ENCODE measurements at places on chromosomes 5 and 9.

GRCh38 chr5:177537389-177538361, 16.7 kb downstream of the FAM193B start:
- peak; percentile 70 for DNase-seq

DNA sequence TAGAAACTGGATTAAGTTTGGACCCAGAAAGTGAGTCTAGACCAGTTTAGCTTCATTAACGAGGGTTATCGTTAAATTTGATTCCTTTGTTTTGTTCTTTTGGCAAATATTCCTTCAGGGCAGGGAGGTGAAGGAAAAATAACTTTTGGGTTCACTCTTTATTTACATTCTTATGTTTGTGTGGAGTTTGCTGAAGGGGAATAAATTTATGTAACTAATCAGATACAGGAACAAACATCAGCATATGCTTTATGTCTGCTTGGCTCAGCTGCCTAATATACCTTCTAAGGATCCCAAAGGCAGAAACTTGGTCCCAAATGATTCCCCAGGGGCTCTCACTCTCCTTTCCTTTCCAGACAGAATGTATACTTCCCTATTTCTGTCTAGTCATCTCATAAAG, 132.4 kb downstream of the MCTP1 start:
- no peak for DNase-seq

- peak; percentile 32 for DNase-seq
Observed at GRCh38 chr9:18463991-18464390, 10.0 kb upstream of the ADAMTSL1 start.

DNA sequence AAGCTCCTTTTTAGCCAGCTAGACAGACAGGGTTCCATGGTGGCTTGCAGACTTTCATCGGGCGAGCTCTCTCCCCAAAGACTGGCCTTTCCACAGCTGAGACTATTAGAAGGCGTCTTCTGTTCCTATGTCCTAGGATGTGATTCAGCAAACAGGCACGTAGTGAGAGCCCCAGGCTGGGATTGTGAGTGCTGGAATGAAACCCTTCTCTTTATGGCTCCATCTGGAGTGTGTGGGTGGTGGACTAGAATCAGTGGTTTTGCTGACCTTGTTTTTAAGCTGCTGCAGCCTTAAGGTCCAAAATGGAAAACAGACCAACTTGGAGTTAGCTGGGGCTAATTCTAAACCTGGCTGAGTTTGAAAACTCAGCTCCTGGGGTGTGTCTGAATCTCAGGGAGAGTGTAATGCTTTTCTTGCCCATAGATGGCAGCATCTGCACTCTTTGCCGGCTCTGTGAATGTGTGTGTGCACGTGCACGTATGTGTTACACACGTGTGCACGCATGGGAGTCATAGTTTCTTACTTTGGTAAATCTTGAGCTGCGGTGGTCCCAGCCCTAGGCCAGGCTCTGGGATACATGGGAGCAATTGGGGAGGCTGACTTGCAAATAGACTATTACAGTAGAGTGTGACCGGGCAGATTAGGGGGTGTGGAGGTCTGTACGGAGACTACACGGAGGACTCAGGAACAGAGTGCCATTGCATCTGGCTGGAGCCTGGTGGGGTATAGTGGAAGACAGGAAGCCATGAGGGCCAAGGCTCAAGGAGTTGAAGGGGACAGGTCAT, 10.7 kb downstream of the GSN start:
- DNase-seq, result peak; percentile 99

DNA sequence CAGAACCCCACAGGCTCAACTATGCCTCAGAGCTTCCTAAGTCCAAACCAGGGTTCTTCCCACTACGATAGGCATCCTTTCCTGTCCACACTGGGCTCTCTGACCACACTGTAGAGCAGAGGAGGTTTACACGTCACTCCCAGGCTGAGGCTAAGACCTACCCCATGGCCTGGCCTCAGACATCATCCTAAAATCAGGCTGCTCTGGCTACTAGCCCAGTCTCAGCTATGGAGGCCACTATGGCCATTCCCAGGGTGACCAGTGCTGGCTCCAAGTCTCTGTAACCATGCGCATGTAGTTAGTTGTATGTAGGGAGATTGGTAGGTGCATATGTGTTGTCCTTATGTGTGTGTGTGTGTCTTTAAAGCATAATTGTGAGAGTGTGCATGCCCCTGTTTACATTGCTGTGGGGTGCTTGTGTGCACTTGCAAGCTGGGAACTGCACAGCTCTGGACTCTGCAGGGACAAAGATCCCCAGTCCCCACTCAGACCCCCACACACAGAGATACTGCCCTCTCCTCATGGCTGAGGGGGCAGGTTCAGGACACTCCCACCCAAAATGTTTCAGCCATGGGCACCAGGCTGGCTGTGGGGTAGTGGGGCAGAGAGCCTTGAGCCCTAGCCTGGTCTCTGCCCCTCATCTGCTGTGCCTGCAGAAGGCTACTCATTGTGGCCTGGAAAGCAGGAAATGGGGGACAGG, 12.3 kb downstream of the PDLIM4 start:
- no peak for DNase-seq

Data from M059J (cell line).